ENCODE measurements at places on chromosomes 5 and 9. TPM values are rescaled to one million over a fixed set of nuclear protein-coding genes. Genes with fewer than 3 reads are reported as not detected.
A peak's percentile ranks its signal among the peaks of the same experiment; 100 is the strongest.

DNA sequence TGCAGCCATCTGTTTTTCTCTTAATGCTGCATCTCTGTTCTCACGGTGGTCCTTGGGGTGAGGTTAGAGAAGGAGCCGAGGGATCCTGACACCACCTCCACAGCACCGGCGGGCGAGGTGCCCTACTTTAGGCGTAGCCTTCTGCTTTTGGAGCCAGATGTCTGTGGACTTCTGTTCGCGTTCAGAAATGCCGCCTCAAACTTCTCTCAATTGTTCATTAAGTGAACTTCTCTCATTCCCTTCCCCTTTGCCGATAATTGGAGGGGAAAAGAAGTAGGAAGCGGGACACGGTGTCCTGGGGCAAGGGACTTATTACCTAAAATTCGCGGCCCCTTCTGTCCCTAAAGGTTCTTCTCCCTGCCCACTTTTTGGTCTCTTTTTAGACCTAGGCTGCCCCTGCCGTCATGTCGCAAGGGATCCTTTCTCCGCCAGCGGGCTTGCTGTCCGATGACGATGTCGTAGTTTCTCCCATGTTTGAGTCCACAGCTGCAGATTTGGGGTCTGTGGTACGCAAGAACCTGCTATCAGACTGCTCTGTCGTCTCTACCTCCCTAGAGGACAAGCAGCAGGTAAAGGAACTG, 455 bp downstream of the KIF20A start:
- no peak for DNase-seq

DNA sequence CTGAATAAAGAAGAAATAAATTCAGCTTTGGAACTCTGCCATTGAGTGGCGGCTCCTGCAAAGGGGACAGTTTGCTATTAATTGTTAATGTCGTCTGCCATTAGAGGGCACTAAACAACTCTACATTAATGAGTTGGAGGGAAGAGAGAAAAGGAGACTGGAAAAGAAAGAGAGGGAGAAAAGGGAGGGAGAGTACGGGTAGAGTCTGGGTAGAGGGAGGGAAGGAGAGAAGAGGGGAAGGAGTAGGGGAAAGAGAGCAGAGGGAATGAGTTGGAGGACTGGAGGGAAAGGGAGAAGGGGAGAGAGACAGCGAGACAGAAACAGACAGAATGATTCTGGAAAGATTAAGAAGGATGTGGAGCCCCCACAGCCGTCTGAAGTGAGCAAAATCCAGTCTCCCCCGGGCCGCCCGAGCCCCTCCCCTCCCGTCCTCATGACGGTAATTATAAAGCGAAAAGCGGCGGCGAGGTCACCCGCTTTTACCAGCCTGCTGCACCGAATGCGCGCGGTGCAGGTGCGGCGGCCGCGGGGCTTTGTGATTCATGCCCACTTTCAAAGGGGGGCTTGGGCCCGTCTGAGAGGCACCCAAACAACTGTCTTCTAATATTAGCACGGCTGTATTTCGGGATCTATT, 1.9 kb upstream of the FST start:
- DNase-seq: peak; percentile 53

DNA sequence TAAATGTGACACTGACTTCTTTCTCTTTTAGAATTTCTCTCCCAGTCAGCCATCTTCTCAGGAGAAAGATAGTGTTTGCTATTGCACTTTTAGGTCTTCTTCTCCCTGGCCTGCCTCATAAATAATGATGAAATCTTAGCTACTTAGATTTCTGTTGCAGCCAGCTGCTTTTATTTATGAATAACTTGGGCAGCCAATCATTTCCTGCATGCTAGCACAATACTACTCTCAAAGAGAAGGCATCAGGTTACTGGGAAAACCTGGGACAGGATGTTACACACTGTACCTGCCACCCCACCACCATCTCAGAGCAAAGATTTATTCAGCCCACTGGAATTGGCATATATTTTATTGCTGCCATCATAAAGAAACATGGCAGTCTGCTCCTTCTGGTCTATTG, 266.6 kb downstream of the PRELID2 start:
- no peak for DNase-seq

DNA sequence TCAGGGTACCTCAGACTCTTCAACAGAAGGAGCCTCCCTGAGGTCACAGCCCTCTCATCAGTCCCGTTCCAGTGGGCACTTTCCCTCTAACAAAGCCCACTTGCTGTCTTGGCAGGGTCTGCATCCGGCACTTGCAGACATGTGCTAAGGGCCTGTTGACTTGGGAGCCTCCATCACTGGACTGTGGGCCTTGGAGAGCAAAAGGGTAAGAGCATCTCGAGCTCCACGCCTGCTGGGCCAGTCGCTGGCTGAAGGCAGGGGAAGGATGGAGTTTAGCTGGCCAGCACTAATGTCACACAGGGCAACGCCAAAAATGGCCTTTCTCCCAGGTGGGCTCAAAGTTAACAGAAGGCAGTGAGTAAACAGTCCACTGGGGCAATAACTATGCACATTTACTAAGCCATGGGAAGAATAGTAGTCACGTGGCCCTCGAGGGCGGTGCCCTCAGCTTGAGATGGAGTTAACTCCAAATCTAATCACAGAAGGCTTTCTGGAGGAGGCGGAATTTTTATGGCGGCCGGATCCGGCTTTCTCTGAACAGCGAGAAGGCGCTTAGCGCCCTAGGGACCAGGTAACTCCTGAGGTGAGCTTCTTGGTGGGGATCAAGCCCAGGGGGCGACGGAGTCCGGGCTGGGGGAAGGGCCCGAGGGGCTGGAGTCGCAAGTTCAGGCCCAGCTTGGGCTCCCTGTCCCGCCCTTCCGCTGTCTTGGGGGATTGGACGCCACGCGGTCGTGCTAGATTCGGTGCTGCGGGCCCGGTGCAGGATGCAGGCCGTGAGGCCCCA, 2.0 kb upstream of the NSD1 start:
- DNase-seq: peak; percentile 45

- peak; percentile 83 for DNase-seq
Measured at GRCh38 chr9:131253891-131254491, 22.3 kb downstream of the FAM78A start.

DNA sequence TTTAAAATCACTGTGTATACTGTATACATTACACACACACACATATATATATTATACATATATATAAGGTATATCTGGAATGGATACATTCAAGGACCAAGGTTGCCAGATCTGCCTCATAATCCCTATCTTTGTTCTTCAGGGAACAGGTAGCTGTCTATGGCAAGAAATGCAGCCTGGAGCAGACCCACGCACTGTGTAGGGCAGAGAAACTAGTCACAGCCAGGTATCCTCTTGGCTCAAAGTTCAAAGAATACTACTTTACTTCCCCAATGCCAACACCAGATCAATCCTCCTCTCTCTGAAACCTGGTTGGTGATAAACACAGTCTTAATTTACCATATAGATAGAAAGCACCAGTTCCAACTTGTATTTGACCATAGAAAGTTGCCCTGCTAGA, 313.6 kb downstream of the PRELID2 start:
- no peak for DNase-seq

DNA sequence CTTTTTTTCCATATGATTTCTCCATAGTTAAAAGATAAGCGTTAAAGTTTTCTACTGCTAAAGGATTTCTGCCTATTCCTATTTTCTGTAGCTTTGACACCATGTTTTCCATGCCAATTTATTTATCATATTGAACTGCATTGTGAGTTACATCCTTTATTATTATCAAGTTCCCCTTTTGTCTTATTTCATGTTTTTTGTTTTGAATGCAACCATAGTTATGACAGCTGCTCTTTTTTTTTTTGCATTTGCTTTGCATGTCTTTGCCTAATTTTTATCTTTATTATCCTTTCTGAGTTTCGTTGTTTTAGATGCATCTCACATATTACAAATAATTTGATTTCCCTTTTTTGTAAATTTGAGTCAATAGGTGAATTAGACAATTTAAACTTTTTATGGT, 161.5 kb downstream of the DEPDC1B start:
- no peak for DNase-seq

The SH2D3C gene
- 18.2 TPM for total RNA-seq

The BSPRY gene
- 0.24 TPM for total RNA-seq

The SLC1A1 gene
- 2.5 TPM for total RNA-seq

The UNC5A gene
- 0.05 TPM for total RNA-seq
